Naive thymus-derived CD8-positive, alpha-beta T cell (primary cell): ENCODE measurements at places on chromosomes 4 and X.

DNA sequence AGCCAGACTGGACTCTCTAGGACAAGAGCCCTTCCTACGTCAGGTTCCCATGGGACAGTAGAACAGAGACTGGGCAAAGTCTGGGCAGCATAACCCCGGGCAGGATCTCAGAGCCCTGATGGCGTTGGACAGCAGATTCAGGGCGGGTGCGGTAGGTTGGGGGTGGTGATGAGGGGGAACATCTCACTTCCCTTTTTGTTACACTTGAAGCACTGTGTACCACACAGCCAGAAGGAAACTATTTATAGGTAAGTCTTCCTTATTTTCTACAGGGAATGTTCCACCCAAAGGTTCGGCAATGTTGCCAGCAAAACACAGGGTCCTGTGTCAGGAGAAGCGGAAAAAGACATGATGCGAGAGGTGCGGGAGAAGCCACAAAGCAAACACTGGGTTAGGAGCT, 54.3 kb downstream of the TSC22D3 start:
- DNase-seq: no peak

- DNase-seq: no peak
These were observed 163.8 kb downstream of the ATRX start for GRCh38 chrX:77622233-77622632.

GRCh38 chr4:108384544-108384943, 215.8 kb upstream of the LEF1 start:
- no peak for DNase-seq

GRCh38 chr4:56251556-56251955, 135.7 kb downstream of the AASDH start:
- DNase-seq: no peak

- no peak for DNase-seq
These were observed 142.1 kb upstream of the FTHL17 start for GRCh38 chrX:31213941-31214340.

DNA sequence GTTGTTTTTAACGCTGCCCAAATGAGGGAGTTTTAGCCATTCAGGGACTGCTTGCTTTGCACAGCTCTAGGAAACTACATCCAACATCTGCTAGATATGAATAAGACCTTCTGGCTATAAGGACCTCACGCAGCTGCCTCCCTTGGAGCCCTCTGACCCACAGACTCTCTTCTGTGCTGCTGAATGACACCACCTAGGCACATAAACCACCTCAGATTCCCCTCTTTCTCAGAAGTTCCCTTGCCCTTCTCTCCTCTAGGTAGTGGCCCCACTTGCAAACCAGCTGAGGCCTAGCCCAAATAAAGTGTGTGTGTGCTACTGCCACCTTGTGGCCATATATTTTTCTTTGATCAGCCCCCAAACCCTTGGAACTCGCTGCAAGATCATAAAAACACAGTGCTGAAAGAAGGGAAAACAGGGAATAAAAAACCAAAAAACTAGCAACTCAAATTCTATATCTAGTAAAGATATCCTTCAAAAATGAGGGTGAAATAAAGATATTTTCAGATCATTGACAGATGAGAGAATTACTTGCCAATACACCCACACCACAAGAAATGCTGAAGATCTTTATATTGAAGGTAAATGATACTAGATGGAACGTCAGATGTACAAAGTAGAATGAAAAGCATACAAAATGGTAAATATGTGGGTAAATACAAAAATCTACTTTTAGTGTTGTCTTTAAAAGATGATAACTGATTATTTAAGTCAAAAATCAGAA, 265.9 kb downstream of the ADAMTS3 start:
- peak; percentile 3 for DNase-seq

DNA sequence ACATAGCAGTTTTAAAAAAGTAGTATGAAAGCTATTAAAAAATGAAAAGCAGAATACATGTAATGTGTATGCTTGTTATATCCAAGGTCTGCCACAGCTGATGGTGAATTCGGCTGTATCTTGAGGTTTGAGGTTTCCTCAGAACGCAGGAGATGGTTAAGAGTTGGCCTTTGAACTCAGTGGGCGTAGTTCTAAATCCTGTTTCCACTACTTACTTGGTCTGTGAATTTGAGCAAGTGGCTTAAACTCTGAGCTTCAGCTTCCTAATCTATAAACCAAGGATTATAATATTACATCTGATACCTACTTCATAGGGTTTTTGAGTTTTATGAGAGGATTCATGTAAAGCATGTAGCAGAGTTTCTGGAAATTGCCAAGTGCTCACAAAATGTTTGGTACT, 125.2 kb downstream of the STIM2 start:
- DNase-seq: no peak

DNA sequence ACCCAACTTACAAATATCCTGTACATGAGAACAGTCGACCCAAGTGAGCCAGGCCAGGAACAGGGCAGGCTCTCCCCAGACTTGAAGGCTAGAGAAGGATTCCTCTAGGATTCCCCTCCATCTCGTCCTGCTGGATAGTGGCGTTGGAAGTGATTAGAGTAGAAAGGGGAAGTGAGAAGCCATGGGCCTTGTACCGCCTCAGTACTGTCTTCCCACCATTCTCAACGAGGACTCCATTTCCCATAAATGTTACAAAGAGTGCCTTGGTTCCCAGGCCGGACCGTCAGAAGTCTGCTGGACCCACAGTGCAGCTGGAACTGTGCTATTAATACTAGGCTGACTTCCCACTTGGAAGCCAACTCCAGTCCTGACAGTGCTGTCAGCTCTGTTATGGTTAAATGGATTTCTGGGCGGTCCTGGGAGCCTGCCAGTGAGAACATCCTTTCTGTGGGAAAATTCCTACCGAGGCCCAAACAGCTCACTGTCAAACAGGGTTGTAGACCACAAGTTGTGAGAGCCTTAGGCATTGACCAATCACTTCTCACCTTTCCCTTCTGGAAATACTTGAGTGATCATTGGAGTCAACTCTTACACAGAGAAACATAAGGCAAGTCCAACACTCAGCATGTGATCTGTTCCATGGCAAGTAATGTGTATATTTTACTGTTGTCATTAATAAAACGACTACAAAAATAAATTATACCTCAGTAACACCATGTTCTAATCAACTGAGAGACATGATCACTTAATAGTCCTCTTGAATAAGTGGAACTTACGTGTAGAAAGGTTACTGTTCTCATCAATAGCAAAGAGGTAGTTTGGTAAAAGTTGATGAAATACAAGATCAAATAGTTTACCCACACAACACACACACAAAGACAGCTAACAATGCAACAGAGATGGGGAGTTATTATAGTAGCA, 58.4 kb downstream of the AMELX start:
- no peak for DNase-seq

DNA sequence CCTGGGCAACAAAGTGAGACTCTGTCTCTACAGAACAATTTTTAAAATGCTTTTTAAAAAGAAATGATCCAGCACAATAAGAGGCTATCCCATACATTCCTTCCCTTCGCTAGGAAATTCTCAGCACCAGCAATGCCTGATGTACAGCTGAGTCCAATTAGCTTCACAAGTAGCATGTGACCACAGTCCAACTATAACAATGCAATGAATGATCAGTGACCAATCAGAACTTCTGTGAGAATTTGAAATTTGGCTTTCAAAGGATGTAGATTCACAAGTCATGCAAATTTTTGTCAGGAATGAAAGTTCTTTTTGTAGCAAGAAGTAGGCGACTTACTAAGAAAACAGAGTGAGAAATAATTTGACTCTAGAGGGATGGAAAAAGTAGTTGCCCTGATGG, 278.5 kb upstream of the UGT8 start:
- DNase-seq: no peak

- no peak for DNase-seq
These were observed 17.7 kb upstream of the HERC5 start for GRCh38 chr4:88439161-88439760.

GRCh38 chrX:110087485-110088356, 84.8 kb downstream of the TMEM164 start:
- no peak for DNase-seq

DNA sequence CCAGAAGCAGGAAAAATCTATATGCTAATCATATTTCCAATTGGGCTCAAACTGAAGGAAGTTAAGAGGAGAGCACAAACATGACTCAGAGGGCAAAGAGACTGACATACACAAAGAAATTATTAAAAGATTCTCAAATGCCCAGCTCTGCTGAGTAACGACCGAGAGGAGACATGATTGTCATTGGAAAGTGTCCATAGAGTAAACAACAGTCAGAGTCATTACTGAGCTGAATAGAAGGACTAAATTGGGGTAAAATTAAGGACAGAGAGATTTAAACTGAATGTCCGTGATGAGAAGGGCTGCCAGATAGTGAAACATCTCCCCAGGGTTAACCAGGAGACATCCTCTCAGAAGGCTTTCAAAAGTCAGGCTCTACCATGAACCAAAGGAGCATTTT, 111.2 kb upstream of the GALNT7 start:
- DNase-seq: no peak

DNA sequence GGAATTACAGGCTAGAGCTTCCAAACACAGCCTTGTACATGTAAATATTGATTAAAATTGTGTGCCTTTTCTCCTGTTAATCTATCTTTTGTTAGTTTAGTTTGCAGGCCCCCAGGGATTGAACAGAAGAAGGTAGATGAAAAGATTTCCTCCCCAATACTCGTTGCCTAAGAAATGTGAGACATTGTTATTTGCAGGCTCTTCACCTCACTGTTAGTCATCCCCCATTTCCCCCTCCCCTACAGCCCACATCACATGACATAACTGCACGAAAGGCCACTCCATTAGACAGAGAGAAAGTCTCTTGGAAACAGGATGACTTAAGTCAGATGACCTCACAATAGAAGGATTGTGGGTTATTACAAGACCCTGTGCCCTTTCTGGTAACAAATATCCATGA, 13.3 kb upstream of the MID1 start:
- DNase-seq: no peak
